ENCODE measurements at places on chromosomes 13 and 19. TPM values are rescaled to one million over a fixed set of nuclear protein-coding genes. Genes with fewer than 3 reads are reported as not detected.

Gene SYCN
- total RNA-seq, result not detected

Gene RNF113B
- not detected for total RNA-seq

Gene THOP1
- total RNA-seq, result 31.8 TPM

Gene MYBPC2
- total RNA-seq, result not detected

Gene GPR12
- 2.4 TPM for total RNA-seq

Gene SLC7A10
- total RNA-seq, result not detected

Gene IZUMO1
- total RNA-seq, result not detected

Gene C19orf85
- 3.9 TPM for total RNA-seq

Gene PTPRS
- 76.8 TPM for total RNA-seq

Gene CAMSAP3
- total RNA-seq, result 1.2 TPM

Gene FXYD3
- 26.7 TPM for total RNA-seq

Gene SIGLECL1
- not detected for total RNA-seq

Gene CD37
- total RNA-seq, result 0.96 TPM

Gene KCNRG
- total RNA-seq, result 5.3 TPM

Gene ELOF1
- 8.7 TPM for total RNA-seq

Gene SLC25A41
- total RNA-seq, result not detected

Gene LYPD5
- total RNA-seq, result 3.1 TPM

Gene MCEMP1
- 0.96 TPM for total RNA-seq

Gene FREM2
- total RNA-seq, result 4.8 TPM

Gene TNFSF13B
- total RNA-seq, result 12.0 TPM

Gene HSD17B14
- total RNA-seq, result 3.4 TPM

Measured in umbilical cord (tissue), 2 donors.